Adrenal gland (tissue), 19 donors: ENCODE measurements at places on chromosomes 7 and 10. TPM values are rescaled to one million over a fixed set of nuclear protein-coding genes. Genes with fewer than 3 reads are reported as not detected.

The ZNF239 gene
- total RNA-seq, result 3.2 TPM

The LMBR1 gene
- 127 TPM for total RNA-seq

The ITPRID1 gene
- 0.06 TPM for total RNA-seq

The ATOH7 gene
- 0.22 TPM for total RNA-seq

The RNF32 gene
- total RNA-seq, result 0.84 TPM

The RSPH10B2 gene
- total RNA-seq, result 0.39 TPM

The SLC16A9 gene
- 203 TPM for total RNA-seq

The CUZD1 gene
- 0.32 TPM for total RNA-seq

The STEAP2 gene
- 5.8 TPM for total RNA-seq

The NPC1L1 gene
- 0.08 TPM for total RNA-seq

The CCL26 gene
- 1.4 TPM for total RNA-seq

The PARD3 gene
- 46.7 TPM for total RNA-seq

The SEMA3D gene
- 6.9 TPM for total RNA-seq

The UCMA gene
- not detected for total RNA-seq

The CRHR2 gene
- total RNA-seq, result not detected

The CYP3A5 gene
- total RNA-seq, result 64.9 TPM

The CTBP2 gene
- total RNA-seq, result 28.1 TPM
